RCC 7860 (cell line): ENCODE measurements at places on chromosomes 1 and 21.
A peak's percentile ranks its signal among the peaks of the same experiment; 100 is the strongest.

DNA sequence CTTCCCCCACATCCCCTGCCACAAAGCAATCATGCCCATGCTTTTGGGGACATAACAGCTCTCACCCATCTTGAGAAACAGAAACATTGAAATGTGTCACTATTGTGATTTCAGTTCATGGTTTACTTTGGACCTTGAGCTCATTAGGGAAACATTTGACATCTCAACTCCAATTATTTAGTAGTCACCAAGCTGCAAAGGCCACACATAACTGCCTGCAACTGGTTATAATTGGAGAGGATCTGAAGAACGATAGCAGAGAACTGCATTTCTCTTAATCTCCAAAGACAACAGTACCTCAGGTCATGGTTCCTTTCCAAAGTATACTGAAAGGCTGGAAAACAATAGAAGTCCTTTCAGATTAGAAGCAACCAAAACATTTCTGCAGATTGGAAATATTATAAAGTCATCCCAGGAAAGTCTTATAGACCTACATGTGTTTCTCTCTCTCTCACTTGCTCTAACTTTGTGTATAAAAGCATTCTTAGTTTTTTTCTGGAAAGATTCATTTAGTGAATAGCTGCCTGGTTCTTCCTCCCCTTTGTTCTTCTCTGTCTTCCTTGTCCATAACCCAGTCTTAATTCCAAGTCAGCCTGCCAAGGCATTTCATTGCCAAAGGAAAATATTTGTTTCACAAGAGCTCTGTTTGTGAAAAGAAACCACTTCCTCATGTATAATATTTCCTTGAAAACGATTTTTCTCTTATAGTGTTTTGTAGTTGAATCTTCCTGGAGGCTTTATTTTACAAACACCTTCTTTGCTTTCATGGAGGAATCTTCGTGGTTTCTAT lies 426.8 kb downstream of the ADGRL2 start:
- no peak for DNase-seq

- no peak for DNase-seq
Measured at GRCh38 chr21:38227401-38227800, 29.4 kb upstream of the KCNJ15 start.

DNA sequence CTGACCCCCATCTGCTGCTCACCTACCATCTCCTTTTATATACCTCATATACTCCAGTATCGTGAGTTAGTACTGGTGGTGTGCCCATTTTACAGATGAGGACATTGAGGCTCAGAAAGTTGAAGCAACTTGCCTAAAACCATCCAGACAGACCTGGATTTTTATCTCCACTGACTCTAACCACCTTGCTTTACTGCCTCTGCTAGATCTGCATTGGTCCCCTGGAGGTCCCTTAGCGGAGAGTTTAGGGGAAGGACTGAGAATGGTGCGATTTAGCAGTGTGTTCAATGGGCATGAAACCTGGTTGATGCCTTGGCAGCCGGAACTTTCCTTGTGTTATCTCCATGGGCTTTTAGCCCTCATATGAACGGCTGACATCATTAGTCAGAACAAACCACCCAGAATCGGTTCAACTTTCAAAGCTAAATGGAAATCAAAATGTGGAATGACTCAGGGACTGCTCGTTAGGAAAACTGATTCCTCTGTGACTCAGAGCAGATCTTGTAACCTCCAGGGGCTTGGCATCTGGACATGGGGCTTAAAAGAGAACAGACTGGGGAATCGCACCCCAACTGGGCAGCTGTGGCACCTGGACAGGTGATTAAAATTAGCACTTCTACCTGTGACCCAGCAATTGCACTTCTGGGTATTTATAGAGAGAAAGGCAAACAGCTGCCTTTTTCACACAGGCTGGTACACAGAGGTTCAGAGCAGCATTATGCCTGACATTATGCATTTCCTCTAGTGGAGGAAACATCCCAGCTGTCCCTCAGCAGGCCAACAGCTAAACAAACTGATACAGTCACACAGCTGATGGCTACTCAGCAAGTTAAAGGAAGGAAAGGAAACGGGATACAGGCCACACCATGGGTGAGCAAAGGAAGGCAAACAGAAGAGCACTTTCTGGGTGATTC lies 25.3 kb downstream of the TMEM51 start:
- peak; percentile 95 for DNase-seq

DNA sequence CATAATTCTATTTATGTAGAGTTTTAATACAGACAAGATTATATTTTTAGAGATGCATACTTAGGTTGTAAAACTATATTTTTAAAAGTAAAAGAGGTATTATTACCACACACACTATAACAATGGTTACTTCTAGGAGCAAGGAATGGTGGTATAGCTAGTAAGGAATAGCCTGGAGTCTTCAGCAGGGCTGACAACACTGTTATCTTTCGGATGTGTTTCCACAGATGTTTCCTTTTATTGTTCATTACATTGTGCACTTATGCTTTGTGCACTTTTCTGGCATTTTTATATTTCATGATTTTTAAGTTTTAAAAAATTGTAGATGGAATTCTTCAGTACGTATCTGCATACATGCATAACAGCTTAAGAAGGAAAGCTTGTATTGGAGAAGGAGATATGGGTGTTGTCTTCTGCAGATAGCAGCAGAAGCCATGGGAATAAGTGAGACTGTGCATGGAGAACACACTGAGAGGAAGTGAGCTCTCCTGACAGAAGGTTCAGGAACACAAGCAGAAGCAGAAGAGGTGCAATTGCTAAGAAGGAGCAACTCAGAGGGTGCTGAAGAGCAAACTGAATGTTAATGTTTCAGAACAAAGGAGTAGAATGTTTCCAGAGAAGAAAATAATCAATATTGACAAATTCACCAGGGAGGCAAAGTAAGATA lies 91.8 kb downstream of the UCHL5 start:
- no peak for DNase-seq

DNA sequence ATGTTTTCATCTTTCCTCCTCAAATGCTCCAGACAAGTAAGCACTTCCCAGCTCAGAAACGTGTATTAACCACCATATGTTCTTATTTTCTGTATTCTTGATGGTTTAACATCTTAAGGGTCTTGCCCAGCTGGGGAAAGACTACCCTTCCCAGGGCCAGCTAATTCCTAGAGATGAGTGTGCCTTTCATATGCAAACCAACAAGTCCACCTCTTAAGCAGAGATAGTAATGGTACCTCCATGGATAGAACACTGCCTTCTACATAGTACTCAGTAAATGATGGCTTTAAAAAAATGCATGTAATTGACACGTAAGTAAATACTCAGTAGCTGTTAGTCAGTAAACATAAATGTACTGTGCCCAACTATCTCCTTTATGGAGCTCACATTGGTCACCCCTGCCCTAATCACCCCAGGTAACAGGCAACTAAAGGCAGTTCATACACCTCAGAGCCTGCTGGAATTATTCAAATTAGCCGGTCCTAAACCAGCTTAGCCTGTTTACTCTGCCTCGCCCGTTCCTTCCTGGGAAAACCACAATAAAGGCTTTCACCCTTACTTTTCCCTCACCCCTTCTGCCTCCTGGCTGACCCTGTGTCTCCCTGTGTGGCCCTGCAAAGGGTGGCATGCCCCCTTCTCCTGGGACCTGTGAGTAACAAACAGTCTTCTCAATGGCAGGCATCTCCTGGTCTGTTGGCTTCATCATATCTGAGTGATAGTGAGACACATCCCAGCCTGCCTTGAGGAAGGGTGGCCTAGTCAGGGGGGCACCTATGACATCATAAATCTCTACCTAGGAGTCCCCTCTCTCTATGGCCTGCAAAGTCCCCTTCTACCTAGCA lies 40.1 kb upstream of the KLHDC7A start:
- DNase-seq, result no peak

DNA sequence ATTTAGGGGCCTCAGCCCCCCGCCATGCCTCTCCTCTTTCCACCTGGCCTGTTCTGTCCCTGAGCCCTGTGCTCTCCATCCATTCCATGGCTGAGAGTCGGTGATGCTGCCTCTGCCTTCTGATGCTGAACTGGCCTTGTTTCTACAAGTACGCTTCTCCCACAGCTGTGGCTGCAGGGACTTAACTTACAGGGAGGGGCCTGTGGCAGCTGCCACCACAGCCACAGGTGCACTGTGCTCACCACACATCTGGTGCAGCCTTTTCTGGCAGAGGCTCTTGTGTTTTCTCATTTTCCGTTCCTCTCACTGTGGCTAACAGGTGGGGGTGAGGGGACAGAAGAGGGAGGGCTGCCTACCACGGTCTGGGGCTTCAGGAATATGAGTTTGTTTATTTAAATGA lies 4.2 kb downstream of the FMO1 start:
- no peak for DNase-seq

GRCh38 chr1:67430358-67431155 lies at the start of gene SERBP1:
SERBP1 (minus strand) TSS chr1:67430402; CDS start chr1:67430300, 102 bp downstream.
- peak; percentile 94 for DNase-seq

- no peak for DNase-seq
Measured at GRCh38 chr1:207908107-207908734, 2.7 kb downstream of the CD34 start.

DNA sequence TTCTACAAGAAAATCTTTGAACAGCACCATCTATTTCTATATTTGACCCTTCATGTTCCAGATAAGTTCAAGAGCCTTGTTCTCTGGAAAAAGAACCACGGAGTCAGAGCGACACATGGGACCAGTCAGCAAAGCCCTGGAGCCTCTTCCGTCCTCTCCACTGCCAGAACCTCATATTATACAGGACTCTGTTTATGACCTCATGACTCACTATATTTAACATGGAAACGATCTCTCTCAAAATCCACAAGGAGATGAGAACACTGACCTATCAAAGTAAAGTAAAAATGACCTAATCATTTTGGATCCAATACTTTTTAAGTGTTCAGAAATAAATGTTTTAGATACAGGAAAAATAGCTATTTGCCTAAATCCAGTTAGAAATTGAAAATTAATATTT lies 124.6 kb upstream of the KRTAP19-8 start:
- no peak for DNase-seq
